ENCODE measurements at places on chromosomes 2 and 18.

DNA sequence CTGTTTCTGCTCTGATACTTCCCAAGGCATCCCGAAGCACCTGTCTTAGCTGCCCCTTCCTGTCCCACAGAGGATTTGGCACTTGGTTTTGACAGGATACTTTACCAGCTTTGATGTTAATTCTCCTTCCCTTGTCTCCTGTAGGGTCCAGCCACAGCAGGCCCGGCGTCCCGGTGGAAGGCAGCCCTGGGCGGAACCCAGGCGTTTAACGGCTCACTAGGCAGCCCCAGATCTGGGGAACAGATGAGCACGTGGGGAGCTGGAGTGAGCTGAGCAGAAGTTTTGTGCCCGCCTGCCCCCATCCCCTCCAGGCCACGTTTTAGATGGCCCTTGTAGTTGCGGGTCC lies 11.4 kb downstream of the ANKRD23 start:
- DNase-seq = no peak

GRCh38 chr2:71614976-71615766 lies 161.8 kb downstream of the DYSF start:
- peak; percentile 85 for DNase-seq

GRCh38 chr2:224944707-224945547 lies 97.3 kb downstream of the DOCK10 start:
- DNase-seq = no peak

- no peak for DNase-seq
Observed at GRCh38 chr2:42794271-42795046, 2.1 kb upstream of the HAAO start.

GRCh38 chr2:45725731-45726130 lies 74.3 kb downstream of the PRKCE start:
- no peak for DNase-seq

DNA sequence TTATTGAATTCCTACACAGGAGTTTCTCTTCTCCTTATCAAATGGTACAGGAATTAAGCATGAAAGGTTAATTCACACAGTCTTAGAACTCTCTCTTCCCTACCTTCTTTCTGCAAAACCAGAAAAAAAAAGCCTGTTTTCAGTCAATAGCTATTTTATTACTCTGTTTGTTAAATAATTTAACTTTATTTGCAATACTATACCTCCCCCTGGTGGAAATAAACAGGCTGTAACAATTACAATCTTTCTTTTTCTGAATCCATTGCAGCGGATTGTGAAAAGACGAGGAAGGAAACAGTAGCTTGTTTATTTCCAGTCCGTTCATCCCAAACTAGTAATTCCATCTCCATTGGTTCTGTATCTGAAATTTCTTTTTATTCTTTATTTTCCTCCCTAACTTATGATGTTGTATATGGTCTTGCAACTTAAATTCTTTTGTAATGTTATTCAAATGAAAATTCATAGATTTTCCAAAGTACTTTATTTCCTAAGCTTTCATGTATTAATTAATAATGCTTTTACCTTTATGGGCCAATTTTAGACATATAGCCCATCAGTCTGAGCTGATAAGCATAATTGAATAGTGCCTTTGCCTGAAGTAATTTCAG lies 165.2 kb downstream of the SH3BP4 start:
- DNase-seq = no peak

DNA sequence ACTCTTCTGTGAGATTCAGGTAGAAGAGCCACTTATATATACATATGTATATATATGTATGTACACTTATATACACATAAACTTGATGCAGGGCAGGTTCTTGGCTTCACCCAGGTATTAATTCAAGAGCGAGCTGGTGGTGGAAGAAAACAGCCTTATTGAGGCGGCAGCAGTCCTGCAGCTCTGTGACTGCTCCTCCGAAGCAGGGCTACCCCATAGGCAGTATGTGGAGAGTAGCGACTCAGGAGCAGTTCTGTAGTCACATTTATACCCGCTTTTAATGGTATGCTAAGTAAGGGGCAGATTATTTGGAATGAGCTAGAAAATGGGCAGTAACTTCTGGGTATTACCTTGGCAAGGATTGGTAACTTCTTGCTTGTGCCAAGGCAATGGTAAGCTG lies 280.6 kb upstream of the TFPI start:
- DNase-seq = no peak

DNA sequence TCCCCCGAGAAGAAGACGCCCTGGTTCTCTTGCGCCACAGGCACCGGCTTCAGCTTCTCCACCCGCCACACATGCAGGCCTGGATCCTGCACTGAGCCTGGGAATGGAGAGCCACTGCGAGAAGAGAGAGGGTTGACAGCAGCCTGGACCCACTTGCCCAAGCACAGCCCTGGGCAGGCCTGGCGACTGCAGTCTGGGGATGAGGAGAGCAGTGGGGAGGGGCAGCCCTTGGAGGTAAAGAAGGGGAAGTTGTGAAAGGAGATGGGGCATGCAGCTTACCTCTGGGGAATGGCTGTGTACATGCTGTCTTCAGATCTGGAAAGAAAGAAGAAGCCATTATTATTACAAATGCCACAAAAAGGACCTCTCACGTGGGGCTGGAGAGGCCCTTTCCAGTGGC lies 8.3 kb downstream of the CAPG start:
- no peak for DNase-seq

DNA sequence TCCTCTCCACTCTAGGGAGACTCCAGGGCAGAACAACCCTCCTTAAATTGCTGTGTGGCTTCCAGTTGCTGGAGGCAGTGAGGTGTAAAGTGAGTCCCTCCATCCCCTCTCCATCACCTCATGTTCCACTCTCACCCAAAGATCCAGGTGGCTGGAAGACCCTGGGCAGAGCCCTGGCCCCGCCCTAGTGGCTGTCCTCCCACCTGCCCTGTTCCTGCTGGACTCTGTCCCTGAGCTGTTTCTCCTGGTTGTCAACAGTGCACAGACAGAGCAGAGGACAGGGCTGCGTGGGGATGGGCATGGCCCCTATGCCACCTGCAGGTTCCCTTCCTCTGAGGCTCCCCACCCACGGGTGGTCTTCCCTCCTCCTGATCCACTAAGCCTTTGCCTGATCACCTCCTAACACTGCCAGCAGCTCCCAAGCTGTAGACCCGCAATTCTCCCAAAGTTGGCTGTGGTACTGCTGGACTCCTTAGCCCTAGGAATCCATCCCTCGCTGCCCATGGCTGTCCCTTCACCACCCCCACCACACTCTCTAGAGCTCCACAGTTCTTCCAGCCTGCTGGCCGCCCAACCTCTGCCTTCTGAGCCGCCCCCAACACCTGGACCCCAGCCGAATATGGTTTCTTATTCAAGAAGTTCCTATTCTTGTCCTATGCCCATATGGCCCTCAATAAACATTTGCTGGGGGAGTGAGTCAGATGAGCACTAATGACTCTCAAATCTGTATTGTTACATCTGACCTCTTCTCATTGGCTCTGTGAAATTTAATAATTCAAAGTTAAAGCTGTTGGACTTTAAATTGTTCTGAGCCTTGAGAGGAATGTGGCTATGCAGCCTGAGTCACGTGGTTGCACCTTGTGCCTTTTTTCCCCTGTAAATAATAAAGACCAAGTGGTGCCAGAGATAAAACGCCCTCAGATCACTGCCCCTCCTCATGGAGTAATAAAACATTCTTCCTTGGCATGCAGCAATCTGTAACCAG lies 260.0 kb upstream of the HS6ST1 start:
- no peak for DNase-seq

- DNase-seq = no peak
Observed at GRCh38 chr2:10335046-10335840, 32.5 kb downstream of the HPCAL1 start.

- DNase-seq = no peak
Observed at GRCh38 chr18:22547807-22548561, 130.3 kb upstream of the CTAGE1 start.

GRCh38 chr2:85705680-85706039 lies 11.5 kb downstream of the GNLY start:
- DNase-seq = no peak

DNA sequence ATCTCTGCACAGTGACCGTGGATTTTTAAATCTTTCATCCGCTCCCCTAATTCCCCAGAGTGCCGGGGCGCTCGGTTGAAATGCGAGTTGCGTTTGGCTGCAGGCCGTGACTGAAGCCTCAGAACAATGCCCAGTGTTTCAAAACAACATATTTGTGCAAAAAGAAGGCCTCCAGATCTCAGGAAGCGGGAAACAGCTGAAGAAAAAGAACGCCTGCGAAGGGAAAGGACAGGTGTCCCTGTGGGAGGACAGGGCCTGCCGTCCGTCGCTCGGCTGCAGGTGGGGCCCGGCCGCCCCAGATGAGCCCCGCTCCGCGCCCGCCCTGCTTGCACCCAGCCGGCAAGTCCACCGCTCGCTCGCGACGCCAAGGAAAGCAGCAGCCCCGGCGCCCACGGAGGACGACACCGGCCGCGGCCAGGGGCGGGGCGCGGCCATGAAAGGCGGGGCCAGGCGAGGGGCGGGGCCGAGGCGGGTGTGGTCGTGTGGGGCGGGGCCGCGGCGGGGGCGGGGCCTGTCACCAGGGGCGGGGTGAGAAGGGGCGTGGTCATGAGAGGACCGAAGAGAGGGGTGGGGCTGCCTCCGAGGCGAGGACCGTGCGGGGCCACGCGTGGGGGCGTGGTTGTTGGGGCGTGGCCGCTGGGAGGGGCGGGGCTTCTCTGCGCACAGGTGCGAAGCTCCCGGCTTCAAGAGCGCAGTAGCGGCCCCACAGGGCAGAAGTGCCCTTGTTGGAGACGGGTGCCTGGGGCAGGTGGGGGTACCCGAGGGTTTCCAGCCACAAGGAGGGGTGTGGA lies 17.6 kb upstream of the BOK start:
- DNase-seq = no peak

DNA sequence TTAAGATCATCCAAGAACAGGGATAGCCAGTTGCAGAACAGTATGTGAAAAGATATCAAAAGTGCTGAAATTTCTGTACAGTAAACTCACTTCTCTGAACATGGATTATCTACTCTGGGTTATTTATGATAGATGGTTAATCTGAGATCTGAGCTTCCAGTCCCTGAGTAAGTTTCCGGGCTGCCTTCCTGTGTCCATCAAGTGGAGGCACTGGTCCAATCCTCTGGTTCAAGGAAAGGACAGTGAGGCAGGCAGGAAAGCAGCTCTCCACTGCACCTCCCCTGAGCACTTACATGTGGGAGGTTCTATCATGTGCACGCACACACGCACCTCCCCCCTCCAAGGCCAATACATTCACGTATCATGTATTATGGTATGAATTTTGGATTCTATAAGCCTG lies 32.5 kb downstream of the GPR45 start:
- DNase-seq = no peak

GRCh38 chr2:58938988-58939387 lies 697.9 kb upstream of the FANCL start:
- DNase-seq = no peak

DNA sequence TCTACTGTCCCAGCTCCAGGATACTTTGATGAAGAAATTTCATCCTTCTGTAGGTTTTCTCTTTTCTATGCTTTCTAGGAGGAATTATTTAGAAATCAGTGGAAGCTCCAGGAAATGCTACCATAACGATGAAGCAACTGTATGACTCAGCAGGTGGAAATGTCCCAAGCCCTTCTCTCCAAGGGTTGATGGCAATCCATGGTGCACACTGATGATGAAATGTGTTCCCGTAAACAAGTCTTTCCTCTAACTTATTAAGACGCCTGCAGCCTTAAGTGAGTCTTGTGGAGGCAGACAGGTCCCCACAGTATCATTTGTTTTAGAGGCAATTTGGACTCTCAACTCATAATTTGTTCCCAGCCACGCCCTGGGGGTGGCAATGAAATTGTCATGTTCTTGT lies 777.6 kb upstream of the SOX11 start:
- DNase-seq = no peak

DNA sequence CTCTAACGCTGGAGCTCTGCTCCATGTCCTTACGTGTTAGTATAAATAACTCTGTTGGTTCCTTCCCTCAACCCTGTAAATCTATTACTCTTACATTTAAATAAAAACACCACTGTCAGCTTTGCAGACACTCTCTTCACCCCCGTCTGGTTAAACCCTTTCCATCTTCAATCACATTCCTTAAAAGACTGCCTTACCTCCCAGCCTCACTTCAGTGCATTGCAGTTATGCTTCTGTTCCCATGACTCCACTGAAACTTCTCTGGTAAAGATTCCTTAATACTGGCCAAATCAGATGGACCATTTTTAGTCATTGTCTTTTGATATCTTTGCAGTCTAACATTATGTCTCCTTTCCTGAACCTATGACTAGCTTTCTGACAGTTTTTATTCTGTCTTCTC lies 61.7 kb downstream of the EML4 start:
- DNase-seq = no peak

DNA sequence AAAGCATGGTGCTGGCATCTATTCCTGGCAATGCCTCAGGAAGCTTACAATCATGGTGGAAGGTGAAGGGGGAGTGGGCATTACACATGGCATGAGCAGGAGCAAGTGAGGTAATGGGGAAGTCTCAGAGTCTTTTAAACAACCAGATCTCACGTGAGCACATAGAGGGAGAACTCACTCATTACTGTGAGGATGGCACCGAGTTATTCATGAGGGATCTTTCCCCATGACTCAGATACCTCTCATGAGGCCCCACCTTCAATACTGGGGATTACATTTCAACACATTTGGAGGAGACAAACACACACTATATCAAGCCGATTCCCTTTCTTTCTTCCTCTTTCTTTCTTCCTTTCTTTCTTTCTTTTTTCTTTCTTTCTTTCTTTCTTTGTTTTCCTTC lies 47.9 kb upstream of the FANCL start:
- no peak for DNase-seq

- DNase-seq = no peak
Observed at GRCh38 chr2:36664696-36665076, 31.8 kb upstream of the VIT start.

DNA sequence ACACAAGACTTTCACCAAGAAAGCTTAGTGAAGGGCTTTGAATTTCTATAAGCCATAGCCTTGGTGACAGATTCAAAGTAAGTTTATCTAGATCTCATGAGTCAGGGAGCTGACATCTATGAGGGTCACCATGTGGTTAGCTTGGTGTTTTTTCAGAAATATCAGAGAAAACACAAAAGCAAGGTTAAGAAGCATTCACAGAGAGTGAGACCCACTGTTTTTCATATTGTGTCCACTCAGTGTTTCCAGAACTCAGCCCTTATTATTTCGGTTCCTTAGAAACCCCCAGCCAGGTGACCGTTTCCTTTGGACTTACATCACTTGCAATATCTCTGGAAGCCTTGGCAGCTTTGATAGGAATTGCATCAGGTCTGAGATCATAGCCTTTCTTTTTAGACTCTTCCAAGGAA lies 76.6 kb downstream of the NEB start:
- no peak for DNase-seq

DNA sequence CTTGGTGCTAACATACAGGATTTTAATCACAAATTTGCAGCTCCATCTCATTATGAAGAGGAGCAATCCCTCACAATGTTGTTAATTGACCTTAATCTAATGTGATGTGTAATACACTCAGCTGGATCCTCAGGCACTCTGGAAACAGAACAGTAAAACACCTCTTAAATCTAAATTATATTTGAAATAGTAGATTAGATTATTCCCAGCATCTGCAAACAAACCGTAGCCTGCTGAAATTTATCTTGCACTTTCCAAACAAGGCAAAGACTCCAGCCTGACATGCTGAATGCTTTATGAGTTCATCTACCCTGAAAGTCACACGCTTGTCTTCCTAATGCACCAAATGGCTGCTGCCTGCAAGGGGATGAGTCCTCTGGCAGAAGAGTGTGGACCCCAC lies 402.3 kb upstream of the GYPC start:
- DNase-seq = no peak

GRCh38 chr2:15154297-15154696 lies 406.8 kb downstream of the NBAS start:
- DNase-seq = no peak

GRCh38 chr2:157722580-157723234 lies 94.0 kb upstream of the ACVR1C start:
- no peak for DNase-seq

GRCh38 chr2:208713066-208713745 lies 306.6 kb downstream of the PTH2R start:
- DNase-seq = no peak

GRCh38 chr2:124088616-124089015 lies 63.5 kb downstream of the CNTNAP5 start:
- DNase-seq = no peak

Data from vagina (tissue), 2 donors.